ENCODE measurements at places on chromosomes 12 and 14.
A peak's percentile ranks its signal among the peaks of the same experiment; 100 is the strongest.

DNA sequence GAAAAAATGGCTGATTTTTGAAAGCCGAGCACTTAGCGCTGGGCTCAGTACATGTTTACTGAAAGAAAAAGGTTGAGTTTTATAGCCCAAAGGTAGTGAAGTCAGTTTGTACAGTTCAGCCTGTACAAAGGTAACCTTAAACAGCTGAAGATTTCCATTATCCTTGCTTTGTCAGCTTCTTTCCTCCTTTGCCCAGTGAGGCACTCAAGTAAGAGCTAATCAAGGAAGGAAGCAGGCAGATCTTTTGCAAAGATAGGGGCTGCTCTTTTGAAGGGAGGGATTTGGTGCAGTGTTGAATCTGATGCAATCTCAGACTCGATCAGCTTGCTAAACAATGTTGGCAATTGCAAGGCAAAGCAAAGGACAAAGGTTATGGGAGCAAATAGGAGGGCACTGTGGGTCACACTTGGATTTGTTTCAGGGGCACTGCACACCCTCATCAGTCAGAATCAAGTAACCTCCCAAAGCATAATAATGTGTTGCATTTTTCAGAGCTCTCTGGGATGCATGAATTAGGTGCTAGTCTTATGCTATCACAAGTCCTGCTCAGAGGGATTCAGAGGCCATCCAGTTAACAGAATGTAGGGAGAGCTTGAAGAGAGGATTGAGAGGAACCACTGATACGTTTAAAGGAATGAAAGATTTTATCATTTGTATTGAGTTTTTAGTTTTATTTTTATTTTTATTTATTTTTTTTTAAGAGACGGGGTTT lies 44.4 kb downstream of the ANO6 start:
- DNase-seq, result peak; percentile 33

DNA sequence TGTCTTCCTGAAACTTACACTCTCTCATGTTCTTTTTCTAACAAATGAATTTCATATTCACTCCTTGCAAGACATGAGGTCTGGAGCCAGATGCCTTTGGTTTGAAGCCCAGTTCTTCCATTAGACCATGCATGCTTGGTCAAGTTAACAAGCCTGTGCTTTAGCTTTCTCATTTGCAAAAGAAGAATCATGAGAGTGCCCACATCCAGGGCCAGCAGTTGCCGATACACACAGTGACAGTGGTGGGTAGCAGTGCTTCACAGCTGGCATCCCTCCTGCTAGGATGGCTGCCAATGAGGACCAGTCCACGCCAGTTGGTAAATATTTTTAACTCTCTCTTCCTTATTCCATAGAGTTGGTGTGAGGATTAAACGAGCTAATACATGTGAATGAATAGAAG lies 163.1 kb downstream of the PHLDA1 start:
- no peak for DNase-seq

DNA sequence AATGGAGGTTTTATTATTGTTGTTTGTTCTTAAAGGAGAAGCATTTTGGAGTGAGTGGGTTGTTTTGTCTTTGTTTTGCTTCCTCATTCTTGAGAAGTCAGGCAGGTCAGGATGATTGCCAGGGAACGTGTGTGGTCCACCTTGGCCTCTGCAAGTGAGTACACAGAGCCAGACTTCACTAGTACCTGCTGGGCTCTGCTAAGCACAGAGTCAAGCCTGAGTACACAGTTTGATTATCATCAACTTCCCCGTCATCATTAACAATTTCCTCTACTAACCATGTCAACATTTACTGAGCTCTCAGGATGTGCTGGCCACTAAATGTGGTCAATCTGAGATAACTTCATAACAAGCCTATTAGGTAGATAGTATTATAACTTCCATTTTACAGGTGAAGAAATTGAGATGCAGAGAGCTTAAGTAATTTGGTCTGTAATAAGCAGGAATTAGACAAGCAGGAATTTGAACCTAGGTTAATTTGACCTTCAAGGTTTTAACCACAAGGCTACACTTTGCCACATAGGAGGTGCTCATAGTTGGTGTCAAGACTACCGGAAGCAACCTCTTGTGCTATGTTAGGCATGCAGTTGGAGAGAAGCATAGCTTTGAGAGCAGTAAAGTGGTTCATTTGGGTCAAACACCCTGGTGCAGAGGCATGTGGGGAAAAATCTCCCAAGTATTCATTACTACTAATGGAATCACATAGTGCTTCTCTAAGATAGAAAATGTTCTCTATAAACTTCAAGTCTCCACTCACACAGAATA lies 178.3 kb downstream of the NUAK1 start:
- peak; percentile 2 for DNase-seq

- no peak for DNase-seq
These were observed 133.5 kb upstream of the DAAM1 start for GRCh38 chr14:59055006-59055405.

DNA sequence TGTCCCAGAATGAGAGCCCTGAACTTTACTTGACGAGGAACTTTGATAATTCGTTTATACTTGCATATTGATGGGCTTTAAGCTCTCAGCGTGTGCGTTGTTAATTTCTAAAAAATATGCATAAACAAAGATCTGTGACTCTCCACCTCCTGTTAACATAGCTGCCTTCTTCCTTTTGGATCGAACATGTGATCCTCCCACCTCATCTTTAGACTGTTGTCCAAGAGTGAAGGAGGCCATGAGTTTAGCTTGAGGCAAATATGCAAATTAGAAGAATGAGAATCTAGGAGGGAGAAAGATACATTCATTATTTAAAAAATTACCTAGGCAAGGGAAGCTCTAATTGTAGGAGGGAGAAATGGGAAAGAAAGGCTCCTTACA lies 617 bp downstream of the TTC8 start:
- DNase-seq, result no peak

GRCh38 chr12:105384916-105385535 lies 54.5 kb downstream of the C12orf75 start:
- no peak for DNase-seq

GRCh38 chr12:9752145-9752933 lies 8.4 kb downstream of the CD69 start:
- no peak for DNase-seq

DNA sequence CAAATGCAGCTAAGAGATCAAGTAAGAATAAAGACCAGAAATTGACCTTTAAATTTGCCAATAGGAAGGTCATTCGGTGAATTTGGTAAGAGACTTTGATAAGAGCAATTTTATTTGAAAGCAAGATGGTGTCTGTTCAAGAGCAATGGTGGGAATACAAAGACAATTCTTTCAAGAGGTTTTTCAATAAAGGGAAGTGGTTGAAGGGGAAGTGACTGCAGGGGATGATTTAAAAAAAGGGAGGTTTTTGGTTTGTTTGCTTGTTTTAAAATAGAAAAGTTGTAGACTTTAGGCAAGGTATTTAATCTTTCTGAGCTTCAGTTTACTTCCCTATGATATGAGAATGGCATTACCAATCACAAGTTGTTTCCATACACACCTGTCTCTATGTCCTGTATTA lies 4.3 kb upstream of the APPL2 start:
- DNase-seq, result peak; percentile 71

All from common myeloid progenitor, CD34-positive (primary cell).